ENCODE measurements at places on chromosomes 7 and 10.

DNA sequence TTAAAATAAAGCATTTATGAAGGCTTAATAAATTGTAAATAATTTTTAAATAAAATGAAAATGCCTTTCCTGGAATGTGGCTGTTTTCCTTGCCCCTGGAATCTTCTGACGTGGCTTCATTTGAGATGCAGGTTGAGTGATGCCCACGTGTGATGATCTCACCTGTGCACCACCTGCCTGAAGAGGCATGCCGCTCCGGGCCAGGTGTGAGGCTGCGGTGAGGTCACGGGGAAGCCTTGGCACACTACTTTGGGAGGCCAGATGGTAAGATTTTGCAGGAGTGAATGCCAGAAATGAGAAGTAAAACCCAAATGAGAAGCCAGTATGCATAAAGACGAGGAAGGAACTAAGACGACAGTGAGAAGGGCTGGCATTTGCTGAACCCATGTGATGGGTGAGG lies 36.2 kb downstream of the GOT1 start:
- no peak for DNase-seq

DNA sequence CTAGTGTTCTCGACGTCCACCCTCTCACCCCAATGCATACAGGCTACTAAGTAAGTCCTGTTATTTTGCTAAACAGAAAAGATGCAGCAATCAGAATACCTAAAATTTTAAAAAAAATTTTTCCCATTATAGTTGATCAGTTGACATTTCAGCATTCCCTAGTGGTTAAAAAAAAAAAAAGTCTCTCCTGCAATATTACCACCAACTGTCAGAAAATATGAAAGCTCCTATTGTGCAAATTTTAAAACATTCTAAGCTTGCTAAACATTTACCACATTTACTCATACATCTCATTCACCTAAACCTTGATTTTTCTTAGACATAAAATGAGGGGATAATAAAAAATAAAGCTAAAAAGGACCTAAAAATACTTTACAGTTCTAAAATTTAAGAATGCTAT lies 165.6 kb downstream of the AVL9 start:
- no peak for DNase-seq

DNA sequence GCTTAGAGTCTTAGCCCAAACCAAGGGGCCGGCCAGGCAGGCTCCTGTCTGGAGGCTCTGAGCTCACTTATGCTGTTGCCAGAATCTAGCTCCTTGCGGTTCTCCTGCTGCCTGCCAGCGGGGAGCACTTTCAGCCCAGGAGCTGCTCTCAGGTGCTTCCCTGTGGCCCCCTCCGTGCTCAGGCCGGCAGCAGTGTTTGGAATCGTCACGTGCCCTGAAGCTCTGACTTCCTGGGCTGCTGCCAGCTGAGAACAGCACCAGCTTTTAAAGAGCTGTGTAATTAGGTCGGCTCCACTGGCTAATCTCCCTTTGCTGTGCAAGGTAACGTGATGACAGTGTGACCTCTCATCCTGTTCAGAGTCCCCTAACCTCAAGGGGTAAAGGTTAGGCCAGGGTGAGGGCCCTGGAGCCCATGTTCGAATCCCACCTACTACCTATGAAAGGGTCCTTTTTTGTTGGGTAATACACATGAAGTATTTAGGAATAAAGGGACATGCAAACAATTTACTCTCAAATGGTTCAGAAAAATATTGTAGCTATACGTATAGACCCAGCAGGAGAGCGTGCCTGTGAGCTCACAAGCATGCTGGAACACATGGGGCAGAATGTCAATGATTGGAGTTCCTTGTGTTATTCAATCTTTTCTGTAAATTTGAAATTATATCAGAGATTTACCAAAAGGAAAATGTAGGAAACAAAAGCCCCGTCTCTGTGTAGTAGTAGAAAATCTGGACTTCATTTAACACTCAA lies 16.6 kb downstream of the ZNF862 start:
- no peak for DNase-seq

GRCh38 chr7:17118412-17118811 lies 180.0 kb upstream of the AHR start:
- DNase-seq: no peak

- DNase-seq: peak; percentile 31
These were observed 276.9 kb downstream of the CSTF2T start for GRCh38 chr10:51422311-51423120.

GRCh38 chr10:62130948-62131347 lies 137.7 kb downstream of the RTKN2 start:
- DNase-seq: no peak

- DNase-seq: no peak
These were observed 329.8 kb upstream of the SEMA3D start for GRCh38 chr7:85516675-85517074.

DNA sequence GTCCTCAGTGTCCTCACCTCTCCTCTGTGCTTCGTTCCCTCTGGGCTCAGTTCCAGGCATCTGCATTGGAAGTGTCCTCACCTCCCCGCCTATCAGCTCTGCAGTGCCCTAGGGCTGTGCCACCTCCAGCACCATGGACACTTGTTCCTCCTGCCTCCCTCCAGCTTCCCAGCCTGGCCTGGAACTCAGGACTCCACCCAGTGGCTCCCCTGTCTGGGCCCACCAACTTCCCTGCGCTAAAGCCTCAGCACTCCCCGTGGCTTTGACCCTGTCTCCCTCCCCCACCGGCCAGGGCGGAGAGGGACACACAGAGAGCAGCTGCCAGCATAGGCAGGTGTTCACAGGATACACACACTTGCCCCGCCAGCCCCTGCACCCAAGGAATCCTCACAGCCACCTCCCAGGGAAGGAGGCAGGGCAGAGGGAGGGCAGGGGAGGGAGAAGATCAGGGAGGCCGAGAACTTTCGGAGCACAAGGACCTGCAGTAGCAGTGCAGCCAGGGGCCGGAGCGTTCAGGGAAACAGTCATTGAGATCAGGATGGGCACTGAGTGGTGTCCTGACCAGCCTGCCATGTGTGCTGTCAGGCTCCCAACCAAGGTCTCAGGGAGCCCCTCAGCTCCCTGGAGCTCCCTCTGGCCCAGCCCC lies 31.3 kb downstream of the ANXA8 start:
- no peak for DNase-seq

DNA sequence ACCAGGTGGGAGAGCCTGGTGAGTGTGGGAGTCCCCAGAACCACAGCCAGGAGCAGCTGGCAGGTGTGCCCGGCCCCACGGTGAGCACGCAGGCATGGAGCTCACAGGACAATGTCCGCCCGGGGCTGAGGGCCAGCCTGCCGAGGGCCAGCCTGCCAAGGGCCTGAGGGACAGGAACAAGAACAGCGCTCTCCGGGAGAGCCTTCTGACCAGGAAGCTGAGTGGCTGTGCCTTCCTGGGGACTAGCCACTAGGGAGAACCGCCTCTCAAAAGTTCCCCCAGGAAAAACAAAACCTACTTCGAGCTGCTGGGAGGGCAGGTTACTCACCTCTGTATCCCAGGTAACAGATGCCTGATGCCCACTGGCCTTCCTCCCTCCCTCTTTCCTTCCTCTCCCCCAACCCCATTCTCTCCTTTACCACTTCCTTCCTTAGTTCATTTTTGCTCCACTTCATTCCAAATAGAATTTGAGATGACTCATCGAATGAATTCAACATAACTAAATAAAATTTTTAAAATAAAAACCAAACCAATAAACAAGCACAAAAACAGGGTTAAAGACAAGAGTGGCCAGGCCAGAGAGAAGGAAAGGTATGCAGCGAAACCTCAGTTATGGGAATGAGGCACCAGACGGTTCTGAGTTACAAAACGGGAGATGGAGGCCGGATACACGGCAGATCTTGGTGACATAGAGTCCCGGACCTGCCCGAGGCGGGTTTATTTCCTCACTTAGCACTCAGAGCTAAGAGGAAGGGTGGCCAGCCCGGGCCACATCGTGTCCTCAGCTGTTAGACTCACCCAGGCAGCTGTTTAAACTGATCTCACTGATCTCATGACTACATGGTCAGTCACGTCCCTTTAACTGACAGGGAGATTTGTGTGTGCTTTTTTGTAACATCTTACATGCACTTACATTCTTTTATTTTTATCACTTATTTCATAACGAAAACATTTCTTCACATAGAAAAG lies 128.5 kb downstream of the TNS3 start:
- no peak for DNase-seq

- DNase-seq: peak; percentile 24
These were observed 1.0 kb downstream of the CHST15 start for GRCh38 chr10:124092250-124092859.

GRCh38 chr7:77697535-77697831 lies 1.2 kb downstream of the RSBN1L start:
- DNase-seq: no peak

- DNase-seq: no peak
These were observed 10.4 kb upstream of the NXPH1 start for GRCh38 chr7:8423057-8423456.

GRCh38 chr10:123398756-123399155 lies 244.6 kb downstream of the BUB3 start:
- DNase-seq: no peak

DNA sequence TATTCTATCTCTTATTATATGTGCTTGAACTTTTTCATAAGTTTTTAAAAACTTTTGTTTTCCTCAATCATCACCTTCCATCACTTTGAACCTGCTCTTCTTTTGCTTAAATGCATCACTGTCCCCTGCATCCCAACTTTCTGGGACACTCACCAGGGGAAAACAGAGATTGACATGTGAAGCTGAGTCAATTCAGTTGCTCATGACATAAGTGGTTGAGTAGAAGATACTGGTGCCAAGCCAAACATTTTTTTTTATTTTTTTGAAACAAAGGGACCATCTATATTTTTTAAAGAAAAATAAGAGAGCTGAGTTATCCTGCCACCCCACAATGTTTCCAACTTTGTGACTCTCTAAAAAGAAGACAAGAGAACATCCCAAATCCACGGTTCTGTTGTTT lies 61.8 kb upstream of the AHR start:
- no peak for DNase-seq

DNA sequence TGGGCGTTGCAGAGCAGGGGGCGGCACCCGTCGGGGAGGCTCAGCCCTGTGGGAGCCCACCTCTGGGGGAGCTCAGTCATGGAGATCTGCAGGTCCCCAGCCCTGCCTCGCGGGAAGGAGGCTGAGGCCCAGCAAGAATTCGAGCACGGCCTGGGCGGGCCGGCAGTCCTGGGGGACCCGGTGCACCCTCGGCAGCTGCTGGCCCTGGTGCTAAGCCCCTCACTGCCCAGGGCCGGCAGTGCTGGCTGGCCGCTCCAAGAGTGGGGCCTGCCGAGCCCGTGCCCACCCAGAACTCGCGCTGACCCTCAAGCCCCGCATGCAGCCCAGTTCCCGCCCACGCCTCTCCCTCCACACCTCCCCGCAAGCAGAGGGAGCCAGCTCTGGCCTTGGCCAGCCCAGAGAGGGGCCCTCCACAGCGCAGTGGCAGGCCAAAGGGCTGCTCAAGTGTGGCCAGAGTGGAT lies 76.2 kb downstream of the TMEM26 start:
- DNase-seq: no peak

DNA sequence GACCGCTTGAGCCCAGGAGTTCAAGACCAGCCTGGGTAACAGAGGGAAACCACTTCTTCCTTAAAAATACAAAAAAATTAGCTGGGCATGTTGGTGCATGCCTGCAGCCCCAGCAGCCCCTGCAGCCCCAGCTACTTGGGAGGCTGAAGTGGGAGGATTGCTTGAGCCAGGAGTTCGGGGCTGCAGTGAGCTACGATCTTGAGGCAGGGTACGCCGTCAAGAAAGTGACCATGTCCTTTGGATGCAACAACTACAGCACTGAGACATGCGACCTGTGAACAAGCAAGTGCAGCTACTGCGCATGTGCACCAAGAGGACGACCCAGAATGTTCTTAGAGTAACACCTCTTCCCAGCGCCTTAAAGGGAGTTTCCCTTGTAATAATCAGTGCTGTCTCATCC lies 66.6 kb upstream of the ZNF479 start:
- no peak for DNase-seq

DNA sequence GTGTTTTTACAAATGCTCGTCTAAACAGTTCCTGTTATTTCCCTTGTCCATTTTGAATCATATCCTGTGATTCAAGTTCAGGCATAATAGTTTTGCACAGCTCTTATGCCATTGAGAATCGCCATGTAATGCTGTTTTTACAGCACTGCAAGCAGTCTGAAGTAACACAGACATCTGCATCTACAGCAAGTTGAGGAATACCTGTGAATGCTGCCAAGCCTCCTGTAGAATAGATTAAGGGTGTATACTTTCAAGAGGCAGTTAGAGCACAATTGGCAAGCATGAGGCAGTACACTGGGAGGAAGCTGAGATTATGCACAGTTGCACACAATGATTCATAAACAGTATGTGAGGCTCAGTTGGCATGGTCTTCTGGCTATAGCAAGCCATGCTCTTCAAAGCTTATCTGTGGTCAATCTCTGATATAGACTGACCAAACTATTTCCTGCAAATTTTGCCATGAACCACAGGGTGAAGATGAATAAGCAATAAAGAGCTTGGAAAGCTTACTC lies 121.9 kb upstream of the AKR1E2 start:
- no peak for DNase-seq

GRCh38 chr10:30383356-30383755 lies 34.3 kb upstream of the MTPAP start:
- no peak for DNase-seq

DNA sequence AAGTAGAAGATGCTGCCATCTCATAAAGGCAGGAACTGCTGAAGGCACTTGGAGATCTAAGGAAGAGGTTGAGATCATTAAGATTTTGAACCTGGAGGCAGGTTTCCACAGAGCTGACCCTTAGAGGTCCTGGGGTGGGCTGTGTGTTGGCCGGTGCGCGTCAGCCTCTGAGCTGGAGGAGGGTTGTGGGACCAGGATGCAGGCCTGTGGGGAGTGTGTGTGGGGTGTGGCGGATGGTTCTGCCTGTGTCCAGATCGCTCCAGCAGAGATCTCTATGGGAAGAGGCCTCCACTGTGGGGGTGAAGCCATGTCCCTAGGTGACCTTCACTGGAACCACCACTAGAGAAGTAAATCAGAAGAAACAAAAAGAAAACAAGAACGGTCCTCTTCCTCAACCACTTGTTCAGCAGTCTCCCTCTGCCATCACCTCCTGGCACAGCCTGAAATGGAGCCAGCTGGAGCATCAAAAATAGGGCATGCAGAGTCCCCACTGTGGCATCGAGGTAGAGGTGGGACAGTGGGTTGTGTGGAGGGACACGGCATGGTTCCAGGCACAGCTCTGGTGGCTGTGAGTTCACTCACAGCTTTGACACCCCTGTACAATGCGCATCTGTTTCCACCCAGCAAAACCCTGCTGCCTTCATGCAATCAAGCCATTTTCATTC lies 453.8 kb downstream of the TCERG1L start:
- no peak for DNase-seq
